Amniotic epithelial cell (primary cell): ENCODE measurements at places on chromosomes 16 and 17.

DNA sequence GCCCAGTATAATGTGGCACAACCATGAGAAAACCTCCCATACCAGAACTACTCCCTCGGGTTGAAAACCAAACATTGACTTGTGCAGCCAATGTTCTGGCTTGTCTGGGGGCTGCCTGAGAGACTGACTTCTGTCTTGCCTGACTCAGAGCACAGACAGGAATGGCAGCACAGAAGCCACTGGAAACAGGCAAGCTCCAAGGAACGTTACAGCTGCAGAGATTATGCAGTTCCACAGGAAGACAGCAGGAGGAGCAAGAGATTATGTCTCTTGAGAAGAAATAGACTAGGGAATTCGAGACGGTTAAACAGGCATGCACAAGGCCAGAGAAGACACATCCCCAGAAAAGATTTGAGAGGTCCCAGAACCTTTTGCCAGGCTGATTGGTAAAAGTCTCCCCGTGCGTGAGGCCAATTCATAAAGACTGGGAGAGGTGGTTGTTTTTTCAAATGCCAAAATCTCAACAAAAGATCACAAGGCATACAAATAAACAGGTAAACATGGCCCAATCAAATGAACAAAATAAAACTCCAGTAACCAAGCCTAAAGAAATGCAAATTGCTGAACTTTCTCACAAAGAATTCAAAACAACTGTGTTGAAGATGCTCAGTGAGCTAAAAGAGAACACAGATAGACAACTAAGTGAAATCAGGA is 90.6 kb upstream of the CDH5 start:
- DNase-seq, result peak; percentile 78

- no peak for DNase-seq
Observed at GRCh38 chr16:67936880-67937605, 393 bp upstream of the PSMB10 start.

DNA sequence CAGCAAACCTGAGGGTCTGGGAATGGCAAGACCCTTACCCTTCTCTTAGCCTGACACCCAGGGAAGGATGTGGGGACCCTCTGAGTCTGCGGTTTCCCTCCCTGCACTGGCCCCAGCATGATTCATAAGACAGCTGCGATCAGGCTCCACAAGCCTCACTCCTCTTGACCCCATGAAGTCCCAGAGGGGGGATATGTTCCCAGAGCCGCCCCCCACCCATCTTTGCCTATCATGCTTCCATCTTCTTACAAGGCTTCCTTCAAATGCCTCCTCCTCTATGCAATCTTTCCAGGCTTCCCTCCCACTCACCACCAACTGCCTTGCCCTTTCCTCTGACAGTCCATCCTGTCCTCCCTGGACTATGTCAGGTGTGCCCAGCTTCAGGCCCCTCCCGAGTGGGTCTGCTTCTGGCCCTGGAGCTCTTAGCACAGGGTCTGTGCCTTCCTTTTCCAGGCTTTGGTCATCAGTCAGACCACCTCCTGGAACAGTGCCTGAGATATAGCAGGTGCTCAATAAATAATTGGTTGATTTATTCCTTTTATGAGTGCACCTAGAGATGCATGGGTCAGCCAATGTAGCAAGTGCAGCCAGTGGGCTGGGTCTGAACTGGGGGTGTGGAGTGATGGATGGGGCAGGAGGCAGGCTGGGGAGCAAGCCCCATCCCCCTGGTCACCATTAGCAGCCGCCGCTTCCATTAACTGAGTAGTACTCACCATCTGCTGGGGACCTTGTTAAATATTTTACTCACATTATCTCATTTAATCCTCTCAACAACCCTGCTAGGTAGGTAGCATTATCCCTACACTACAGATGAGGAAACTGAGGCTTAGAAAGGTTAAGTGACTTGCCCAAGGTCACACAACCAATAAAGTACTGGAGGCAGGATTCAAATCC is 8.4 kb downstream of the DLX3 start:
- DNase-seq, result no peak

- peak; percentile 10 for DNase-seq
Observed at GRCh38 chr16:19227643-19228042, 57.9 kb upstream of the CLEC19A start.
